ENCODE measurements at places on chromosomes 7 and 10.
A peak's percentile ranks its signal among the peaks of the same experiment; 100 is the strongest.

- no peak for DNase-seq
Observed at GRCh38 chr10:97923057-97923456, 73.4 kb downstream of the GOLGA7B start.

GRCh38 chr10:31707093-31708039 lies 221.3 kb downstream of the ARHGAP12 start:
- peak; percentile 3 for DNase-seq

- no peak for DNase-seq
Observed at GRCh38 chr7:55515569-55516279, 56.6 kb downstream of the VOPP1 start.

GRCh38 chr7:17774248-17774647 lies 166.0 kb downstream of the SNX13 start:
- no peak for DNase-seq

DNA sequence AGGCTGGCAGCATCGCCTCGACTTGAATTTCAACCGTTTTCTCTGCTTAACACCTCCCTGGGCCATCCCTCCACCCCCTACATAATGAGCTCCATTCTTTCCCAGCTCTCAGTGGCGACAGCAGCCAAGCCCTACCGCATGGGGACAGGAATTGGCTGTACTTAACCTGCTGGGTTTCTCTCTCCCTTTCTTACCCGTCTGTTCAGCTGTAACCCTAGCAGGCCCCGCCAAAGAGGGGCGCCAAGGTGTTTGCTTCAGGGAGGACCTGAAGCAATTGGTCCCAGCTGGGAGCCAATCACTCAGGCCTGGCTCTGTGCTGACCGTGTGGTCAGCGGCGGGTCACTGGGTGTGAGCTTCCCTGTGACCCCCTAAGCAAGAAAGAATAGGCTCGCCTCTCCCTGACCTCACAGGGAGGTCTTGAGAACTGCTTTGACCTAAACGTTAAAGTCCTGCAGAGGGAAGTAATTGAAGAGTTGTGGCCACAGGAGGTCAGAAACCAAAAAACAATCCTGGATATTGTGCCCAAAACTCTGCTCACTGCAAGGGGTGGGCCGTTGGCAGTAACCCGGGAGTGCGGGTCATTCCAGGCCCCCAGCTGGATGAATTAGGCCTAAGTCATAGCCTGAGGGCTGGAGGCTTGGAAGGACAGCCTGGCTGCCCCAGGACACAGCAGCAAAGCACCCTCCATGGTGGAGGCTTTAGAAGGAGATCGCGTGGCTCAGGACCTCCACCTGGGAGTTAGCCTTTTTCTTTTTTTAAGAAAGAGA lies 114.6 kb downstream of the ITIH5 start:
- no peak for DNase-seq

- DNase-seq, result no peak
Observed at GRCh38 chr10:51860257-51860656, 160.9 kb upstream of the CSTF2T start.

DNA sequence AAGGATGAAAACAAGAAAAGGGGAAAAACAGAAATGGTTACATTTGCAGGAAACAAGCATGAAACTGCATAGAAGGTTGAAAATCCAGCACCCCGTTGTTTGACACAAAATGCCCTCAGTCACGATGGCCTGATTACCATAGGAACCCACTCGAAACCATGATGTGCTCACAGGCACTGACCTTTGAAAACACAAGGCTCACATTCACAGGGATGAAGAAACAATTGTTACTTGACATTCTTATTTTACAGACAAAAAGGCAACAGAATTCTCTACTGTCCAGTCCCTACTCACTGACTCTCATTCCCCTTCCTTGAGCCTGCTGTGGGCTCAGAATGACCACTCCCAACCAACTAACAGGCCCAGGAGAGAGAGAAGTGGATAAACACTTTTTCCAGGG lies 131.4 kb upstream of the PDLIM1 start:
- DNase-seq, result no peak

DNA sequence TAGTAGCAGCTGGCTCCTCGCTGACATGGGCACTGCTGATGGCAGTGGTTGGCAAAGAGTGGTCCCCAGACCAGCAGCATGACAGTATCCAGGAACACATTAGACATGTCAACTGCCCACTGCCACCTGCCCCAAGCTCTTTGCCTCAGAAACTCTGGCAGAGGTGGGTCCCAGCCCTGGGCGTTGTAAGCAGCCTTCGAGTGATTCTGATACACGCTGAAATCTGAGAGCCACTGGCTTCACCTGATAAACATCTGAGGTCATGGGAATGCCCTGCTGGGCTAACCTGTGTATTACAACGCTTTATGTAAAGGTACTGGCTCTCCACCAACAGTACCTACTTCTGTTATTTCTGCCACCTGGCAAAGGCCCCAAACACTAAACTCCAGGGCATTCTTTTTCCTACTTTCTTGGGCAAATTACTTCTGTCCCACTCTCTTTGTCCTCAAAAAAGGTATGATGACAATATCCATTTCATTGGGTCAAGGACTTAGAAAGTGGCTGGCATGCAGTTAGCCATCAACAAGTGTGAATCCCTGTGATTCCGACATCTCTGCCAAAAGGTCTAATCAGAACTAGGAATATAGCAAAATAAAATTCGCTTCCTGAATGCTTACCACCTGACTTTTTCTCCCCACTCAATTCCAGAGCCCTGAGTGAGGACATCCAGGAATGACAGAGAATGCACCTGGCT lies 9.2 kb downstream of the SGMS1 start:
- no peak for DNase-seq

DNA sequence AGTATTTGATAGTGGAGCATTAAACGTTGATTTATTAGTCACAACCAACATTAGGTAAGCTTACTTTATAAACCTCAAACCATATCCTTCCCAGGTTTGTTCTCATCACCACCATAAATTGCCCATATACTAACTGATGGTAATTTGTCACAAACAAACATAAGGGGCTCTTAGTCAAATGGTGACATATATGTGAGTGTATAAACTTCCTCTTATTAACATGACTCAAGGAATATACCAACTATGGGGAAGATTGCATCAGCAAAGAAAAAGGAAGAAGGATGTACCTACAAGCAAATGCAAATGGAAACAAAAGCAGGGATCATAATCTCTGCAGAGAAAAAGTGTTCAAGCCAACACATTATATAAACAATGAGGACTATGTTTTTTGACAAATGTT lies 418.2 kb upstream of the AKR1E2 start:
- no peak for DNase-seq

GRCh38 chr7:124085179-124085578 lies 52.3 kb upstream of the TMEM229A start:
- DNase-seq, result no peak

- no peak for DNase-seq
Observed at GRCh38 chr10:59265141-59265540, 88.7 kb downstream of the PHYHIPL start.

DNA sequence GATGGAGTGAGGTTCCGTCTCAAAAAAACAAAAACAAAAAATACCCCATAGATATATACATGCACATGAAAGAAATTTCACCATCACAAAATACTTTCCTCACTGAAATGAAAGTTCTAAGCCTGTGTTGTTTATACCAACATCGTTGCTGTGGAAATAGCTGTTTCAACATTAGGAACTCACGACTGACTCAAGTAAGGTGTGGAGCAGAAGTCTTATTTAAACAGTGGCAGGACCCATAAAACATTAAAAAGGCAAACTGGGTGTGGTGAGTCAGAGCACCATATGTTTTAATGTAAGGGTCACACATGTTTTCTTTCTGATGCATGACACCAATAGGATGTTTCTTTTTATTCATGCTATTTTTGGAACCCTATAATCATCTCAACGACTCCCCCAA lies 48.3 kb downstream of the BAIAP2L1 start:
- DNase-seq, result no peak

DNA sequence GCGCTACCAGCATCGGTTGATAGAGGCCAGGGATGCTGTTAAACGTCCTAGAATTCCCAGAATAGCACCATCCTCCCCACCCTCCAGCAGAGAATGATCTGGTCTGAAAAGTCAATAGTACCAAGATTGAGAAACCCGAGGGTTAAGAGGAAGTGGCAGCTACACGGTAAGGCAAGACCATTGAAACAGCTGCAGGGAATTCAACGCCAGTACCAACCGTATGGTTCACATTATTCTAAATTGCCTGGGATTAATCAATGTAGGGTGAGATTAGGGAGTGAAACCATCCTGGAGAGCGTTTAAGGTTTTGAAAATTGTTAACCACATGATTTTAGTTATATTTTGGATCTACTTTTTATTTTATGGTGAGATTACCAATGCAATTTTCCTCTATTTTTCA lies 352.2 kb downstream of the PRPF18 start:
- no peak for DNase-seq

- no peak for DNase-seq
Observed at GRCh38 chr10:109895848-109896247, 27.5 kb downstream of the XPNPEP1 start.

DNA sequence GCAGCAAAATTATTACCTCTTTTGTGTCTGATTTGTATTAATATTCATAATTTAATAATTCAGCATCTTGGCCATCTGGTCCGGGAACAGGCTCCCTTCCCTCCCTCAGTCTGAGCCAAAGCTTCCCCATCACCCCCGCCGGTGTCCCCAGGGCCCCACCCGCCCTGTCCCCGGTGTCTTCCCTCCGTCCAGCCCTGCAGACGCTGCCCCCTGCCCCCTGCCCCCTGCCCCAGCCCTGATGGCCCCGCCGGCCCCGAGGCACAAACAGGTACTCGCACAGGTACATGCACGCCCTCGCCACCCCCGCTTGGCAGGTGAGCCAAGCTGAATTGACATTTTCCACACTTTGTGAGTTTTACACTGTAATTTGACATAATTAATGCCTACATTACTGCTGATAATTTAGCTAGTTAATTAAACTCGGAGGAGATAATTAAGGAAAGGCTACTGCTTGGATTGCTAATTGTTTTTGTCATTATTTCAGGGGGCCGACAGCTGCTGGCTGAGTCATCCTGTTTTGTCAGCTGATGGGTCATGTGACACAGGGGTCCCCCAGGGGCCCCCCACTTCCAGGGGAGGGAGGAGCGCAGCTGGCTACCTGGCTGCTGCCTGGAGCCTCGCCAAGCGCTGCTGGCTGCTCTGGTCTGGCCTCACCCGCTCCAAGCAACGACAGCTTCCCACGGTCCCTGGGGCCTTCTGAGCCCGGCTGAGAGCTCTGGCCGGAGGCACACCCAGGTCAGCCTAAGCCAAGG lies 36.6 kb downstream of the MICALL2 start:
- DNase-seq, result no peak

GRCh38 chr10:45227042-45227441 lies 88.4 kb downstream of the OR13A1 start:
- no peak for DNase-seq

GRCh38 chr10:11499425-11500071 lies 111.9 kb downstream of the USP6NL start:
- DNase-seq, result no peak

- DNase-seq, result no peak
Observed at GRCh38 chr10:52004342-52004949, 305.1 kb upstream of the CSTF2T start.

DNA sequence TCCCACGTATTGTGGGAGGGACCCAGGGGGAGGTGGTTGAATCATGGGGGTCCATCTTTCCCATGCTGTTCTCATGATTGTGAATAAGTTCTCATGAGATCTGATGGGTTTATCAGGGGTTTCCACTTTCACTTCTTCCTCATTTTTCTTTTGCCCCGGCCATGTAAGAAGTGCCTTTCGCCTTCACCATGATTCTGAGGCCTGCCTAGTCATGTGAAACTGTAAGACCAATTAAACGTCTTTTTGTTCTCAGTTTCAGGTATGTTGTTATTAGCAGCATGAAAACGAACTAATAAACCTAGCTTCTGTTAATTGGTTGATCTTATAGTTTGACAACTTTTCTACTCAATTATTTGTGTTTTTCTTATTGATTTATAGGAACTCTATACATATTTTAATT lies 206.3 kb downstream of the NXPH1 start:
- no peak for DNase-seq

GRCh38 chr7:92827464-92828120 lies 8.8 kb downstream of the CDK6 start:
- DNase-seq, result no peak

- no peak for DNase-seq
Observed at GRCh38 chr7:81467964-81468363, 301.9 kb downstream of the HGF start.

DNA sequence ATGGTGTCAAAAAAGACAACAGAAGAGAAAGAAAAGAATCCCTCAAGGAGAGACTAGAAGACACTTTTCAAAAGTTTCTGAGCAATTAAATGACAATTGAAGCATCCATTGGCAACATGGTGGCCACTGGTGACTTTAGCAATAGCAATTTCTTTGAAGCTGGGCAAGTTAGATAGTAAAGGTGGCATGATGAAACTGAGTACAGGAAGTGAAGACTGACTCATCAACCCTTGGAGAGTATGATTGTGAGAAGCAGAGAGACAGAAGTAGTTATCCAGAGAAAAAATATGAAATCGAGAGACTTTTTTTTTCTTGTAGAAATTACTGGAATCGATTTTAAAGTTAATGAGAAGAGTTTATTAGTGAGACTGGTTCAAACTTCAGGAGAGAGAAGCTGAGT lies 52.5 kb downstream of the DGKB start:
- no peak for DNase-seq

- DNase-seq, result no peak
Observed at GRCh38 chr10:129075508-129075907, 391.5 kb upstream of the MGMT start.

- no peak for DNase-seq
Observed at GRCh38 chr10:35058686-35059085, 31.5 kb downstream of the CUL2 start.

DNA sequence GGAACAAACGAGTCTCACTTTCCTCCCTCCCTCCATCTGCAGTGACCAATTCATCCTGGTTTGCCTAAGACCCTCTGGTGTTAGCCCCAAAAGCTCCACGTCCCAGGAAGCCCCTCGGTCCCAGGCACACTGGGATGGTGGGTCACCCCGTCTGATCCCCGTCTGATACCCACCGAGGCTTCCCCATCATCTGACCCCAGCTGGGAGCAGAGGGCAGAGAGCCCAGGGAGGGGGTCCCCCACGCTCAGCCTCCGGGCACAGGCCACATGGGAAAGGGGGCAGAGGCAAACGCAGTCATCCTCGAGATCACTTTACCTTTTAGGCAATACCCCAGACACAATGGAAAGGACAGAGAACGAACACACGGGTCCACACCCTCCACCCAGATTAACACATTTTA lies 291.6 kb upstream of the PPP2R2D start:
- no peak for DNase-seq

DNA sequence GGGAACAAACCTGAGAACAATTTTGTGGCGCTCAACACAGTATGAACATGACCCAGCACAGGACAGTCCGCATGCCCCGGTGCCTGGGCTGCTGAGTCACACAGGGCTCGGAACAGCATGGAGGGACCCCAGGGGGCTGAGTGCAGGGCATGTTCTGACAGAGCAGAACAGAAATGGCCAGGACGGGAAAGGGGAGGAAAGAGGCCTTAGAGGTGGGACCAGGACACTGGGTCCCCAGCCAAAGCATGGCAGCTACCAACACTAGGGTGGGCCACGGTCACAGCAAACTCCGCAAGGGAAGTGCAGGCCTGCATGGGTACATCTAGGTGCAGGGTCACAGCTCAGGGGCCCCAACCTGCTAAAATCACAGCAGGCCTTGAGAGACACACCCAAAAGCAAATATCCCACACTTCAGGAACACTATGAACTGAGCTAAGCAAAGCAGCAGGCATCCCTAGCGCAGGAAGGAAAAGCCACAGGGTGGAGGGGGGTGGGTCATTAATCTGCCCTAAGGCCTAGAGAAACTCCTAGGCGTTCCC lies 5.6 kb downstream of the IMPDH1 start:
- no peak for DNase-seq

GRCh38 chr10:34298346-34298818 lies 516.7 kb downstream of the PARD3 start:
- no peak for DNase-seq

GRCh38 chr10:113872139-113873030 lies 17.9 kb downstream of the NHLRC2 start:
- DNase-seq, result no peak

All from stimulated activated CD4-positive, alpha-beta T cell treated with anti-CD3 and anti-CD28 coated beads, TNF-alpha, amount 100 ng/mL, for 1 hour (primary cell).